ENCODE measurements at places on chromosomes 13 and 19.

GRCh38 chr19:6412447-6413091, 12.0 kb downstream of the KHSRP start:
- peak; percentile 65 for DNase-seq

DNA sequence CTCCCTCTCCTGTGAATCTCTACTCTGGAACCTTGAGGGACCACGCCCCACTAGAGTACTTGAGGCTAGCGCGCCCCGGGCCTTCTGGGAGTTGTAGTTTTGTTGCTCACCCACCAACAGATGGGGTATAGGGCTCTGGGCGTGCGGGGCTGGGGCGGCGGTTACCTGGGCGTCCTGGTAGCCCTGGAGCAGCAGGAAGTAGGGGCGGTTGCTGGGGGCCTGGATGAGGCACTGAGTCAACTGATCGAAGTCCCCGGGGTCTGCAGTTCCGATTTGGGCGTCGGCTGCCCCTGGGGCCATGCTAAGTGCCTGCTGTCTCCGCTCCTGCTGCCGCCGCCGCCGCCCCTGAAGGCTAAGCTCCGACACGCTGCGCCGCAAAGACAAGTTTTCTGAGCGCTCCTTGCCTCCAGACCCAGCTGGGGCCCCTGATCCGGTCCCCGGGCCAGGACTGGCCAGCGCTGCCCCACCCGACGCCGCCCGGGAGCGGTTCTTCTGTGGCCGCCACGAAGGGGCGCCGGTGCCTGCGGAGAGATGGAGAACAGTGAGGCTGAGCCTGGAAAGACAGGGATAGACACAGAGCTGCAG, 5.3 kb downstream of the RASIP1 start:
- DNase-seq: no peak

DNA sequence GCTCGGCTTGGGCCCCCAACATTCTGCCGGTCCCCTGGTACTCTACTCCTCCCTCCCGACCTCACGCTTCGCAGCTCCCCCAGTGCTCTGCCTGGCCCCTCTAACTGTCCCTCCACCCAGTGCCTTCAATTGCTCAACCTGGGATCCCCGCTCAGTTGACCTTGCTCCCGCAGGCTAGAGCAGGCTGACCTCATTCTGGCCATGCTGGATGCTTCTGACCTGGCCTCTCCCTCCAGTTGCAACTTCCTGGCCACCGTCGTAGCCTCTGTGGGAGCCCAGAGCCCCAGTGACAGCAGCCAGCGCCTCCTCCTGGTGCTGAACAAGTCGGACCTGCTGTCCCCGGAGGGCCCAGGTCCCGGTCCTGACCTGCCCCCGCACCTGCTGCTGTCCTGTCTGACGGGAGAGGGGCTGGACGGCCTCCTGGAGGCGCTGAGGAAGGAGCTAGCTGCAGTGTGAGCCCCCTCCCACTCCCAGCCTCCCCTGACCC, 3.6 kb downstream of the GTPBP3 start:
- DNase-seq: no peak

DNA sequence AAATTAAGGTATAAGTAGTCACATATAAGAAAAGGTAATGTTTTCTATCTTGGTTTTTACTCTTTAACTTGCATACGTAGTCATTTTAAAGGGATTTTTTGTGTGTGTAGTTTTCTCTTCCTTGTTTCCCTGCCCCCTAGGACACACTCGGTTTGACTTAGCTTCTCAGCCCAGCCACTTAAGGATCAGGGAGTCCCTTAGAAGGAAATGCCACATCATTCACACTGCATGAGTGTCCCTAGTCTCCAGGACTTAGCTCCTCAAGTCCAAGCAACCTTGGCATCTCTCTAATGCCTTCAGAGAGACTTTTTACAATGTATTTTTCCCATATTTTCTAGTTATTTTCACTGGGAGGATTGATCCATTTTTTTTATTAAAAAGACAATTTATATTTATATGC, 1407.7 kb downstream of the EFNB2 start:
- DNase-seq: no peak

- peak; percentile 56 for DNase-seq
These were observed 870 bp downstream of the ZNF442 start for GRCh38 chr19:12364391-12365235.

GRCh38 chr13:26022538-26023292, 29.1 kb downstream of the SHISA2 start:
- DNase-seq: no peak

DNA sequence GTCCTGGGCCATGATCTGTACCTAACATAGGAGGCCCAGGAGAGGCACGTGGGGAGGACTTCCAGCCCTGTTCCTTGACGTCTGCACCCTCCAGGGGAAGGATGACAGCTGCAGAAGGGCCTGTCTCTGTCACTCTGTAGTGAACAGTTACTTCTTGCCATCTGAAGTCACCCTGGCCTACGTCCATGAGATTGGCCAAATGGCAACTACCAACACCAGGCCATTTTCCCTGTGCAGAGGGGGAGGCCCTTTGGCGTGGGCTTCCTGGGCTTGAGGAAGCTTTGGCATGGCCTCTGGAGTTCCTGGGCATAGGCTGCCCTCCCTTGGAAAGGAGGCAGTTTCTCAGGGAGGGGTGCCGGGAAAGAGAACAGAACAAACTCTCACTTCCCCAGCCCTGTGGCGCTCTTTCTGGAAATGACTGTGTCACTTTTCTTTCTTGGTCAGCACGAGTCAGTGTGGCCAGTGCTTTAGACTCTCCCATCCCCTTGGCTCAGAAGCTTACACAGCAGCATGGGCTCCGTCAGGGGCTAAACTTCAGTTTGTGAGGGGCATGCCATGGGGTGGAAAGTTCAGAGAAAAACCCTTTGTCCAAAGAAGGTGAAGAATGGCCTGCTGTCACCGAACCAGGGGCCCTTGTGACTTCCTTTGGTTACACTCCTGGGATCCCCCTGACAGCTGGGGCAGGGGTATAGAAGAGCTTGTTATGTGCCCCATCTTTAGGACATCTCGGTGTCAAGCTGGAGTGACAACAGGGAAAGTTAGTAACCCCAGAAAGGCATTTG, 5.3 kb downstream of the CARM1 start:
- DNase-seq: no peak

- DNase-seq: no peak
These were observed 311.2 kb downstream of the FOXO1 start for GRCh38 chr13:40355126-40355724.

DNA sequence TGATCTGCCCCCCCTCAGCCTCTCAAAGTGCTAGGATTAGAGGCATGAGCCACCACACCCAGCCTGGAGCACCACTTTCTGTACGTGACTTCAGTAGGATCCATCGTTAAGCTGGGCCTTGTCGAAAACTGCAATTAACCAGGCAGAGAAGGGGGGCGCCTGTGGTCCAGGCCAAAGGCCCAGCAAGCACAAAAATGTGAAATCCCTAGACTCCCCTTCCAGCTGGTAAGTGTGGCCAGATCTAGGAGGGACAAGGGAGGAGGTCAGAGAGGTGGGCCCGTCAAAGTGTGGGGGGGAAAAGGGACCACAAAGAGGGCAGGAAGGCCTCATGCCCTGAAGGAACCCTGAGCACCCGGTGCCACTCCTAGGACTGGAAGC, 13.8 kb downstream of the DDX39A start:
- no peak for DNase-seq

DNA sequence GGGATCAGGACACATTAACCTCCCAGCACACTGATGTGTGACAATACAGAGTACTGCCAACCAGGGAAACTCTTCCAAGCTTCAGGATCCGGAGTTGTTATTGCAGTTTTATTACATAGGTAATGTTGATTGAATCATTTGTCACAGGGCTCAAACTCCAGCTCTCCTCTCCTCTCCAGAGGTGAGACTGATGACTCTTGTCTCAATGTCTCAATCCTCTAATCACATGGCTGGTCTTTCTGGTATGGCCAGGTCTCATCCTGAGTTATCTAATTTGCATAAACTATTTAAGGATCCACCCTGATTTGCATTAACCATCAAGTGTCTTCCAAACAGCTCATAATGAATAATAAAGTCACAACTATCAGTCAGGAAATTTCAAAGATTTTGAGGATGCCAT, 522.6 kb upstream of the PCDH9 start:
- no peak for DNase-seq

DNA sequence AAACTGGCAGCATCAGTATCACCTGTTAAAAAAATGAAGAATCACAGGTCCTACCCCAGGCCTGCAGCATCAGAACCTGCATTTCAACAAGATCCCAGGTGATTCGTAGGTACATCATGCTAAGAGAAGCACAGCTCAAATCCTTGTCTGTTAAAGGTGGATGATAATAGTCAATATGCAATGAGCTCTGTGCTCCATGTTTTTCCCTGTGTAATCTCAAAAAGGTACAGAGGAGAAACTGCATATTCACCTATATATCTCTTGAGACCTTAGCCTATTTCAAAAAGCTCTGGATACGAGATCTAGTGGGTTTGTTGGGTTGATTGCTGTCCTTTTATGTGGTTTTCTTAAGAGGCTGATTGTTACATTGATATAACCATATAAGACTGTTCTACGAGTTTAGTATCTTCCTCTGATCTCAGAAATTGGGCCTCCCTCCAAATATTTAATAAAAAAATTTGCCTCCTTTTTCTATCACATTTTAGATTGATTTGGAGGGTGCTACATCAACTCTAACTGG, 148.9 kb downstream of the DCT start:
- DNase-seq: no peak

GRCh38 chr19:18340190-18340989, at the start of gene PGPEP1:
TSS of gene PGPEP1 (plus strand) at chr19:18340598. CDS start at chr19:18340682, 84 bp downstream.
- DNase-seq: peak; percentile 97

GRCh38 chr19:5091684-5092480, 123.0 kb downstream of the KDM4B start:
- DNase-seq: peak; percentile 68

DNA sequence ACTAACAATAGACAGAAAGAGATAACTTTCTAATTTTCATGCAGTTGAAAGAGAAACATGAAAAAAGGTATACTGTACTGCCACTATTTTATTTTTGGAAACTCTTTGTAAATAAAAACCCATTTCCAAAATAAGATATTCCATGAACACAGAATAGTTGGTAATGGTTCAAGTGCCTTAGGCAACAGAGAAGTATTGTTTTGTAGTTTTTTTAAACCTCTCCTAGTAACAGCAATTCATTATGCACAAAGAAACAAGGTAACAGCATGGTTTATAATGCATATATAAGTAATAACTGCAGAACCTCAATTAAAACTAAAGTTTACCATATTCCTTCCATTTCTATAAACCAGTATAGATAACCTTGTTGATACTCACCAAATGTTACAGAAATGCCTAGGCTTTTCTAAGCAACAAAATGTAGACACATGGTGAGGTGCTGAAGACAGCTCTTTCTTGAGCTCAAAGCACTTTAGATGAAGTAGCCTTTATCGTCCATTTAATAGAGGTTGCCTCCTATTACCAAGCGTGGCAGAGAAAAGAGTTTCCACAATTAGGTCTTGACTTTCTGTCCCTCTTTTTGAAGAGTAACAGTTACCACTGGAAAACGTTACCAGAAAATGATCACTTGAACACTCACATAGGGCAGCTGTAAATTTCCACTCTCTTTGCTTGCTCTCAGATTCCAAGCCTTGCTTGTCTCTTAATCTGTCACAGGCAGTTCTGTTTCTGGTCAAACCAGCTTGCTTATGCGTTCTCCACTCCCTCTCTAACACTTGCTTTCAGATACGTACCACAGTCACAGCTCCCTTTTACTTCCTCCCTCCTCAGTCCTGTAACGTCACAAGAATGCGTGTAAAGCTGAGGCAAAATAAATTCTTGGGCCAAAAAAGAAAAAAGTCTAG, 42.9 kb downstream of the CAB39L start:
- DNase-seq: peak; percentile 19

GRCh38 chr19:34662919-34663318, 14.0 kb downstream of the SCGB2B2 start:
- peak; percentile 37 for DNase-seq

- no peak for DNase-seq
These were observed 1421.5 kb upstream of the SPRY2 start for GRCh38 chr13:81762449-81762848.

- DNase-seq: no peak
These were observed 797.5 kb upstream of the SPRY2 start for GRCh38 chr13:81138353-81138980.

- DNase-seq: peak; percentile 13
These were observed 52.3 kb upstream of the ATP12A start for GRCh38 chr13:24627946-24628345.

- DNase-seq: peak; percentile 85
These were observed 25.4 kb downstream of the HPN start for GRCh38 chr19:35066691-35067563.

GRCh38 chr13:21420706-21421105, 38.4 kb downstream of the ZDHHC20 start:
- no peak for DNase-seq

- DNase-seq: no peak
These were observed 5.9 kb upstream of the CCL25 start for GRCh38 chr19:8046569-8047165.

DNA sequence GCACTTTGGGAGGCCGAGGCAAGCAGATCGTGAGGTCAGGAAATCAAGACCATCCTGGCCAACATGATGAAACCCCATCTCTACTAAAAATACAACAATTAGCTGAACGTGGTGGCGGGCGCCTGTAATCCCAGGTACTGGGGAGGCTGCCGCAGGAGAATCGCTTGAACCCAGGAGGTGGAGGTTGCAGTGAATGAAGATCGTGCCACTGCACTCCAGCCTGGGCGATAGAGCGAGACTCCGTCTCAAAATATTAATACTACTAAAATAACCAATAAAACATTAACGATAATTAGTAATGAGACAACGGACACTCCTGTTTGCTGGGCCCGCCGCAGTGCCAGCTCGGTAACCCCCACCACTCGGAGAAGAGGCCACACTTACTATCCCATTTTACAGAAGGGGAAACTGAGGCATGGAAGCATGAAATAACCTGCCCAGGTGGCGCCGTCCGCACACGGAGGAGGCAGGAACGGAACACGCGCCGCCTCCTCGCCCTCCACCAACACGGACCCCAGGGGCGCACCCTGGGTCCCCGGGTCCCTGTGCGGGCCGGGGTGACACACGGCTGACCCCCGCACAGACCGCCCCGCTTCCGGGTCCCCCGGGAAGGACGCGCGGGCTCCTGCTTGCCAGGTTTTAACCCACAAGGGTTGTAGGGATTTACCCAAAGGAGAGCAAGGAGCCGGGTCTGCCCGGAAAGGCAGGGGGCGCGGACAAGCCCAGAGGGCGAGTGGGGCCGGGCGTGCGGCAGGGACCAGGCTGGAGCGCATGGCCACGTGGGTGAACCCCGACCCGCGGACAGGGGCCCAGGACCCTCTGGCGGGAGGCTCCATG, 1.6 kb downstream of the R3HDM4 start:
- DNase-seq: peak; percentile 49

DNA sequence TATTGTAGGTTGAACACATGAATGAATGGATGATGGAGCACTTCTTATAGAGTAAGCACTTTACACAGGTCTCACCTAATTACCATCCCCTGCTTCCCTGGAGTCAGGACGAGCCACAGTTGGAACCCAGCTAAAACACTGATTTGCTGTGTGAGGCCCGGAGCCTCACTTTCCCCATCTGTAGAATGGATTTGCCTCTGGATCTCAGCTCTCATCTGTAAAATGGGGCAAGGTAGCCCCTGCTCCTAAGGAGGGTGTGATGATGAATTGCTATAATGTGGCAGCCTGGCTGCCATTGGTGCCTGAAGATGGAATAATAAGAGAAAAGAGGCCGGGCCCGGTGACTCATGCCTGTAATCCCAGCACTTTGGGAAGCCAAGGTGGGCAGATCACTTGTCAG, 1.4 kb upstream of the PTPRS start:
- DNase-seq: no peak

- no peak for DNase-seq
These were observed 4.6 kb upstream of the ZNF587B start for GRCh38 chr19:57825511-57825910.

GRCh38 chr19:50723069-50723468, at the start of gene CLEC11A:
TSS of gene CLEC11A (plus strand) at chr19:50723364. CDS start at chr19:50723526, 162 bp downstream.
- no peak for DNase-seq

Data from K562 (cell line).